ENCODE measurements at places on chromosomes 1 and 21.

DNA sequence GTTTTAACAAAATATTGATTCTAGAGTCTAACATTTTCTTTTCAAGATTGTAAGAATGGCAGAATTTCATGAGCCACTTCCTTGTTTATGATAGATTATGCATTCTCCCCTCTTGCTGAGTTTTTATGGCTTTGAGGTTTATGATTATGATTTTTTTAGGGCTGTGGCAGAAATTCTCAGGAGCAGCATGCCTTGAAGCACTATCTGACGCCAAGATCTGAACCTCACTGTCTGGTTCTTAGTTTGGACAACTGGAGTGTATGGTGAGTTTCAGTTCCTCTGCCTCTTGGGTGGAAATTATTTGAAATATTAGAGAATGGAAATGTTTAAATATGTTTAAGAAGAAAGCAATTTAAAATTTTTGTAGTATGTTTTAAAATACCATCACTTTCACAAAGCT lies 10.2 kb downstream of the USP16 start:
- DNase-seq: no peak

DNA sequence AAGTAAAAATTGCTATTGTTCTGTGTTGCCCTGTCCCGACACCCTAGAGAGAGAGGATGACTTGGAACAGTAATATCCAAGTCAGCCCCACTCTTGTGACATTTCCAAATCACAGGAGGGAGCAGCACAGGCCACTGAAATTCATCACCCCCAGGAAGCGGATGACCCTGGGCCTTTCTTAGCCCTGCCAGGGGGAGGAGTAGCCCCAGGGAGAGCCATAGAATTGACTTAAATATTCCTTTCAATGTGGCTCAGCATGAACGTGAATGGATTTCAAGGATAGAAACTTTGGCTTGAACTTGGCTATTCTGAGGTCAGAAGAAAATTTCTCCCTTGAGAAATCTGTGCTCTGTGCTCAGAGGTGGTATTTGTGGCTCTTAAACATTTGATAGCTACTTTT lies 80.6 kb downstream of the CENPF start:
- no peak for DNase-seq

GRCh38 chr1:112744009-112744578 lies 29.0 kb upstream of the PPM1J start:
- DNase-seq: no peak

GRCh38 chr1:219565921-219566320 lies 47.0 kb downstream of the ZC3H11B start:
- DNase-seq: no peak

DNA sequence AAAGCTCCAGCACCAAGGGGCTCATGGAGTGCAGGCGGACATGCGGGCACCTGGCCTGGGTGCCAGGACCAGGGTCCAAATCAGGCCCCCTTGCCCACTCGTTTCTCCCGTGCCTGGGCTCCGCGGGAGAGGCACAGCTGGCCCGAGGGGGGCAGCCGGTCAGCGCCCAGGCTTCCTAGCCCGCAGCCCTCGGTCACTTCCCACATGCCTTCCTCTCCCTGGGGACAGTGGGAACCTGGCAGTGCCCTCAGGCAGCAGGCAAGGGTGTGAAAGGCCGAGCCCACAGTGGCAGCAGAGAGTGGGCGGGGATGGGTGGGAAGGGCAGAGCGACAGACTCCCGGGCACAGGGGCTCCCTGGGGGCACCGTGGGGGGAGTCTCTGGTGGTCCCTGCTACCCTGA lies 69.8 kb downstream of the MEGF6 start:
- DNase-seq: no peak

GRCh38 chr1:86137436-86137835 lies 19.1 kb downstream of the COL24A1 start:
- DNase-seq: no peak

GRCh38 chr1:18963968-18964367 lies 7.5 kb upstream of the IFFO2 start:
- DNase-seq: no peak

DNA sequence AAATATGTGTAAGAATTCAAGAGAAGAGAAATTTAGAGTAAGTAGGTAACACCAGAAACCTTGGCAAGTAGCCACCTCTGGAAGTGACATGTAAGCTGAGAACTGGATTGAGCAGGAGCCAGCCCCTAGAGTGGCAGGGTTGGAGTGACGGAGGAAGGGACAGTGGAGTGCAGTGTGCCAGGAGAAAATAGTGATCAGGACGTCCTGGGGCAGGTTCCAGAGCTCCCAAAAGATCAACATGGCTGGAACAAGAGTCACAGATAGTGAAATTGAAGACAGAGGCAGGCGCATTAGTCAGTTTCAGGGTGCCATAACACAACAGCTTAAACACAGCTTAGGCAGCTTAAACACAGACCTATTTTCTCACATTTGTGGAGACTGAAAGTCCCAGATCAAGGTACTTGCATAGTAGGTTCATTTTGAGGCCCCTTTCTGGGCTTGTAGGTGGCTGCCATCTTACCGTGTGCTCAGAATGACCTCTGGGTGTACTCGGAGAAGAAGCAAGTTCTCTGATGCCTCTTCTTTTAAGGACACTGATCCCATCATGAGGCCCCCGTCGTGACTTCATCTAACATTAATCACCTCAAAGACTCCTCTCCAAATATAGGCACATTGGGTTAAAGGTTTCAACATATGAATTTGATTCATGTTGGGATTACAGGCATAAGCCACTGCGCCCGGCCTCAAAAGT lies 37.2 kb downstream of the GNPAT start:
- no peak for DNase-seq

DNA sequence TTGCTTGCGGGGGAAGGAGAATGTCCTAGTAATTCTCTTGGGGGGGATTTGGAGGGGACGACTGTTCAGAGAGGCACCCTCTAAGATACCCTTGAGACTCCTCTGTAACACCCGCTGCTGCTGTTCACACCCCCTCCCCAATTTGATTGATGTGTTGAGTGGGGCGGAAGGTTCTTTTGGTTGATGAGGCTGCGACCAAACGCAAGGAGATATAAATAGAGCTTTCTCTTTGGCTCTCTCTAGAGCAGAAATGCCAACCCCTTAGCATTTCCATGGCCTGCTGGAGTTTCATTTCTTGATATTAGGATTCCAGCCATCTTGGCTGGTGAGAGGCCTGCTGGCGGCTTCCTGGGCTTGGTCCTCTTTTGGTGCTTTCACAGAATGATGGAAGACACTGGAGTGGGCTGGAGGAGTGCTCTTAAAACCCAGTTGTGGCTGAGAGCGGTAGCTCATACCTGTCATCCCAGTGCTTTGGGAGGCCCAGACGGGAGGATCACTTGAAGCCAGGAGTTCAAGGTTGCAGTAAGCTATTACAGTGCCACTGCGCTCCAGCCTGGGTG lies 2.0 kb downstream of the PIK3CD start:
- peak; percentile 61 for DNase-seq

DNA sequence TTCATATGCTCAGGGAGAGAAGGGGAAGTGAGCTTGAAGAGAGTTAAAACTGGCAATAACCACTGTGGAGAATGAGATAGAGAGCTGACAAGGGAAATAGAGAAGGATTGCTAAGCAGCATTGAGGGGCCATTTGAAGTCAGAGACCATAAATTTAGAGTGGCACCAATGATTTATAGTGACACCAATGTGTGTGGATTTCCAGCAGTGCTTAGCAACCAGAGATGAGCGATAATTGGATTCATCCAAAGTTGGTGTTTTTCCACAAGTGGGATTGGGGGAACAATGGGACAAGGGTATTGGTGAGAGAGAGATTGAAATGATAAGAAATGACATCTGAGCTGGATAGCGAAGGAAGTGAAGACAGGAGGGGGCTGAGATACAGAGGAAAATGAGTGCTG lies 114.1 kb downstream of the C1orf94 start:
- no peak for DNase-seq

- no peak for DNase-seq
Observed at GRCh38 chr1:90809996-90810395, 92.9 kb upstream of the BARHL2 start.

DNA sequence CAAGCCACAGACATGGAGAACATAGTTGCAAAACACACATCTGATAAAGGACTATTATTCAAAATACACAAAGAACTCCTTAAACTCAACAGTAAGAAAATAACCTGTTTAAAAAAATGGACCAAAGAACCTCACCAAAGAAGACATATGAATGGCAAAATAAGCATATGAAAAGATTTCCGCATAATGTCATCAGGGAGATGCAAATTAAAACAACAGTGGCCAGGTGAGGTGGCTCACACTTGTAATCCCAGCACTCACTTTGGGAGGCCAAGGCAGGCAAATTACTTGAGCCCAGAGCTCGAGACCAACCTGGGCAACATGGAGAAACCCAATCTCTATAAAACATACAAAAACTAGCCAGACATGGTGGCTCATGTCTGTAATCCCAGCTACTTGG lies 50.4 kb downstream of the PRPF38A start:
- DNase-seq: no peak

- no peak for DNase-seq
Observed at GRCh38 chr1:61000327-61000726, 82.0 kb upstream of the NFIA start.

GRCh38 chr1:180211860-180212229 lies 18.2 kb upstream of the LHX4 start:
- no peak for DNase-seq

GRCh38 chr1:234143681-234144080 lies 229.6 kb upstream of the COA6 start:
- DNase-seq: no peak

All from stimulated activated CD4-positive, alpha-beta T cell treated with anti-CD3 and anti-CD28 coated beads, Interleukin-1b, Interleukin-23, amount 100 ng/mL, for 48 hours (primary cell).